Frontal cortex (tissue), 4 donors: ENCODE measurements at places on chromosomes 1 and 21.

- no peak for DNase-seq
Observed at GRCh38 chr1:42914092-42914627, 44.5 kb downstream of the SLC2A1 start.

DNA sequence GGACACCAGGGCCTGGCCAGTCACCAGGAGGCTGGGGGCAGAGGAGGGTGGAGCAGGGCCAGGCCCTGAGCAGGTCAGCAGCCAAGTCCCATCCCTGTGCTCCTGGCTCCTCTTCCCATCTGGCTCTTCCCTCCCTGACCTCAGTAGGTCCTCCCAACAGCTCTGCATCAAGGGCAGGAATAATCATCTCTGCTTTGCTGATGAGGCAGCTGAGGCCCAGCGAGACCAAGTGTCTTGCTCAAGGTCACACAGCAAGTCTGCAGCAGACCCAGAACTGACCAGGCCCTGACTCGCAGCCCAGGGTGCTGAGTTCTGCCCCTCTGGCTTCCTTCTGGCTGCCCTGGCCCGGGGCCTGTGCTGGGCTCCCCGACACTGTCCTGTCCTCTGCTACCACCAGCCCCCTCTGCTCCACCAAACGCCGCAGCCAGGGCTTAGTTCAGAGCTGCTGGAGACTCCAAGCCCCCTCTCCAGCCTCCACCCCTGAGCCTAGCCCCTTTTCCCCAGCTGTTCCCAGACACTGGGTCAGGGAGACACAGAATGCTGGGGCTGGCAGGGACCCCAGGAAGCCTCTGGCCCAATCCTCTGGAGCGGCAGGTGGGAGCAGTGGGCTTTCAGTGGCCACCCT, 224.9 kb downstream of the PTPRU start:
- no peak for DNase-seq

DNA sequence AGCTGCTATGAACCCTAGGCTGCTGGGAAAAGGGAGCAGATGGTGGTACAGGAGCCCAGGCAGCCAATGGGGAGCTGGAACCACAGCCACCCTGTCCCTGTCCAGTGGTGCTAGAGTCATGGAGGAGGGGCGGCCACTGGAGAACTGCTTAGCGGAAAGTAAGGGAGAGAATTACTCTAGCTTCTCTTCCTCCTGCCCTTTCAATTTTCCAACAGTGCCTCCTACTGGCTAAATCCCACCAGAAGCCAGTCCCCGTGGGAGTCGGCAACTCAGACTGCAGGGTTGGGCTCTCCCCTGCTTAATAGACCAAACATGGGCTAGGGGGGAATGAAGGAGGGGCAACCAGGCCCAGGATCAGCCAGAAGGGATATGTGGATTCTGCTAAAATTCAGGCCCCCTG, 154.5 kb downstream of the ACTL8 start:
- no peak for DNase-seq

DNA sequence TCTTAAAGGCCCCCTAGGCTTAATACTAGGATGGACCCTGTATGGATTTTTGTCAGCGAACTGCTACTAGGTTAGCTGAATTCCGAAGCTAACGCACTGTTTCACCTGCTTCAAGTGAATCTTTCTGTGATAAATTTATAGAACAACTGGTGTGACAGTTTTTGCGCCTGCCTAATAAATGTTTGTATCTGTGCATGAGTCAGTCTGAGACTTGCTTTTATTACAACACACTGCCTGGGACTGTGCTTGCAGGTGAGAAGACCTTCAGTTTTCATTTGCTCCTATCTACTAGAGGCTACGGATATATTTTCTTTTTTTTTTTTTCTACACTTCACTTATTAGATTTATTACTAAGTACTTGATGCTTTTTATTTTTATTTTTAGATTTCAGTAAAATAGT, 420.9 kb downstream of the SMYD3 start:
- DNase-seq, result no peak

DNA sequence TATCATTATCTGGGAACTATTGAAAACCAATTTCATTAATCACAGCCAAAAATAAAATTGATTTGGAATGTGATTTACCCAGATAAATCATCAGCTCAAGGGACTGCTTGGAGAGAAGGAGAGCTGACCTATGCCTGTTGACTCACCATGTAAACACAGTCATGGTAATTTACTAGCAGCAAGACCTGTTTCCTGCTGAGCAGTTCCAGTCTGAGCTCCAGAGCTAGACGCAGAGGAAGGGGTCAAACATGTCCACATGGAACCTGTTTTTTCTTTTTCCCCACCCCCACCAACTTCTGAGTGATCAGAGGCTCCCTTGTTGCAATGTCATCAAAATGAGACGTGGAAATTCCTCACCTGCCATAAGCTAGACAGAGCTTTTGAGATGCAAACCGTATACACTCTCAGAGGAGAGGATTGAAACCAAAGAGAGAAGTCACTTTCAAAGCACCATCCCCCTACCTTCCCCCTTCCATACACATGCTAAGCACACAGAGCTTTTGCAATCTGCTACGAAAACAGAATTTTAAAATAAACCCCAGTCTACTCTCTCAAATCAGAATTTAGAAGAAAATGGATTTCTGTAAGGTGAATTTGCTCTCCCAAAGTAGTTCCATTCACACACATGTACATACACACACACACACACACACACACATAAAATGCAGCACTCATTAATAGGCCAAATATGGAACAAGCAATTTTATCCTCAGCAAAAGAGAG, 55.9 kb upstream of the PTGFRN start:
- DNase-seq, result no peak

DNA sequence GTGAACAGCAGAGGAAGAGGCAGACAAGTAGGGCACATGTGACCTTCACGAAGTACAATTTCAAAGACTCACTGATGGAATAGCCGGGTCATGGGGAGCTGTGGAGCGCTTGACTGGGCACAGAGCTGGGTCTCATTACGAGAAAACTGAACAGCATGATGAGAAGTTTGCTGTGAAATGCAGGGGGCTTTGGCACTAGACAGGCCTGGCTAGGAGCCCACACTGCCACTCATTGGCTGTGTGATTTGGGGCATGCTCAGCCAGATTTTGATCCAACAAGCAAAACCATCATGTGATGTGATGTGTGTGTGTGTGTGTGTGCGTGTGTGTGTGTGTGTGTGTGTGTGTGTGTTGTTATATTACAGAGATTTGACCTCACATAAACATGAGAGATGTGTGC, 4.9 kb upstream of the IFNGR2 start:
- DNase-seq, result no peak

DNA sequence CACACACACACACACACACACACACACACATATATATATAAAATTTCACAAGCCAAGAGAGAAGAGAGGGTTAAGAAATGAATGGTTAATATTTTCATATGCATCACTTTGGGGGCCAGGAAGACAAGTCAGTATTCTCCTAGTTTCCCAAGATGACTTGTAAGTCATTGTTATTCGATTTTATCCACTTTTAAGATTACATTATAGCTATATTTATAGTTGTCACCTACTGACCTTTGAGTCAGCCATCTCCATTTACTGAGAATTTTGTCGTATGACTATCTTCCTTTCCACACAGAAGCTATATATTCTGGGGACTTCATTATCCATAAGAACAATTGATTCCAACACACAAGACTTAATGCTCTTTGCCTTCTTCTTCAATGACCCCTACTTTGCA, 8.9 kb downstream of the LYST start:
- no peak for DNase-seq

DNA sequence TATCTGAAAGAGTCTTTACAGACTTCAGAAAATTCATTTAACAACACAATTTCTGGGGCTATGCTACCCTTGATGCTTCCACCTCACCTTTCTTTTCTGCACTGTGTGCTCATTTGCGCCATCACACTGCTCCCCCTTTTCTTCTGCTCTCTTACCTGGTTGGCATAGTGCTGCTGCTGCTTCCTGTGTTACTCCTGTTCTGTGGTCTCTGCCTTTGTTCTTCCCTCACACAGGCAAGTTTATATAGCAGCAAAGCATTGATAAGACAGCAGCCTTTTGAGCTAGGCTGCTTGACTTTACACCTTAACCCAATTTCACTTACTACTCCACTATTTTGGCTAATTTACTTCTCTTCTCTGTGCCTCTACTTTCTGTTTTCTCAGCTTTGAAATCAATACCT, 18.3 kb downstream of the SGIP1 start:
- DNase-seq, result no peak

DNA sequence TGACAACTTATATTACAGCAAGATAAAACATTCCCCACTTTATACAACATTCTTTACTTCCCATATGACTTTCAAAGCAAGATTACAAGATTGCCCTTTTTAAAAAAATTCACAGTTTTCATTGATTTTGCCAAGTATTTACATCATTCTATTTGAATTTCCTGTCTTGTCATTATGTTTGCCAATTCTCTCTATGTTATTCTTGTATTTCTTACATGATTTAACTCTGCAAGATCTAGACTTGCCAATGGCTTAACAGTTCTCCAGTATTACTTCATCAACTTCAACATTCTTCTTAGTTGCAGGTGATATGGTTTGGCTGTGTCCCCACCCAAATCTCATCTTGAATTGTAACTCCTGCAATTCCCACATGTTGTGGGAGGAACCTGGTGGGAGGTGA, 31.6 kb downstream of the FMO4 start:
- DNase-seq, result no peak

GRCh38 chr1:168887381-168887780, 158.4 kb upstream of the DPT start:
- DNase-seq, result no peak

DNA sequence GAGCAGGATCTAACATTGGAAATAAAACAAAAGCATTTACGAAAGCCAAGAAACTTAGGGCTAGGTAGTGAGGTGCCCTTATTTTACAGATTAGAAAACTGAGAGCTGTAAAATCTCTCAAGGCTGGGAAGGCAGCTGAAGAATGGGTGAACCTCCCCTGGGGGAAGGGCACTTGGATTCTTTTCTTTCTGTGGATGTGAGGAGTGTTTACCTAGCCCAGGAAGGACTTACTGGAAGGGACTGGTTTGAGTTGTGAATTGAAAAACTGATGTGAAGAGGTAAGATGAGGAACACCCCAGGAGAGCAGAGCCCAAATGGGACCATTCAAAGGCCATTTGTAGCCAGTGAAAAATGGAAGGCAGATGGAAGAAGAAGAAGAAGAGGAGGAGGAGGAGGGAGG, 74.7 kb upstream of the NGF start:
- no peak for DNase-seq

DNA sequence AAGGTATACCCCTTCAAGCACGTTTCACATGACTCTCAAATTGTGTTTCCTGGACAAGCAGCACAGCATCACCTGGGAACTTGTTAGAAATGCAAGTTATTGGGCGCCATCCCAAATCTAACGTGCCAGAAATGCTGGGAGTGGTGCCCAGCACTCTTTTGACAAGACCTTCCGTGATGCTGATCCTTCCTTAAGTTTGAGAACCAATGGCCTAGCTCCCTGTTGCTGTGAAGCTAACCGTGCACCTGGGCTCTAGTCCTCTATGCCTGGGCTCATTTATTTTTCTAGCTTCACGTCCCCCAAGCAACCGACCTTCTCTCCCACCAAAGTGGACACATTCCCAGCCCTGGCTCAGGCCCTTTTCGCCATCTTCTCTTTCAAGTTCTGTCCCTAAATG, 4.3 kb downstream of the BEST4 start:
- no peak for DNase-seq

GRCh38 chr1:242147096-242147976, 148.4 kb upstream of the MAP1LC3C start:
- no peak for DNase-seq

GRCh38 chr1:166813508-166814223, 25.6 kb upstream of the POGK start:
- no peak for DNase-seq

GRCh38 chr1:37152491-37152890, 118.2 kb upstream of the GRIK3 start:
- no peak for DNase-seq

GRCh38 chr1:83509301-83509781, 489.6 kb downstream of the TTLL7 start:
- no peak for DNase-seq

DNA sequence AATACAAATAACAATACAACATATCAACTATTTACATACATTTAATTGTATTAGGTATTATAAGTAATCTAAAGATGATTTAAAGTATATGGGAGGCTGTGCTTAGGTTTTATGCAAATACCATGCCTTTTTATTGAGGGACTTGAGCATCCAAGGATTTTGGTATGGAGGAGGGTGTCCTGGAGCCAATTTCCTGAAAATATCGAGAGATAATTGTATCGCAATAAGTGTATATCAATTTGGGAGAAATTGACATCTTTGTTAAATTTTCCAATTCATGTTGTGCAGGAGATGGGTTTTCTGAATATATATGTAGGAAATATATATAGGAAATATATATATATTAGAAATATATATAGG, 63.5 kb downstream of the ATP1A1 start:
- DNase-seq, result no peak

DNA sequence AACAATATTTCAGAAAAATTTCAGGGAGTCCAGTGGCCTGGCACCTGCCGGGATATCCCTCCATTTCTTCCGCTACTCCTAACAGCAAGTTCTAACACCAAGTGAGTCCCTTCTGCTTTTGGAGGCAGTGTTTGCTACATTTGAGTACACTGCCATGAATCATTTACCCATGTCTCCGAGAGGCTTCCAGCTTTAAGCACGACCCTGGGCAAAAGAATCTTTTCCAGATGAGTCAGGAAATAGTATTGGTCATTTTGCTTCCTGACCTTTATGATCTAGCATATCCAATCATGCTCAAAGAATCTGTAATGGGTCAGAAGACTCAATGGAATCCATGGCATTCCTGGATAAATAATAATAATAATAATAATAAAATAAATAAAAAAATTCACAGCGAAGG, 60.7 kb upstream of the FMN2 start:
- DNase-seq, result no peak

DNA sequence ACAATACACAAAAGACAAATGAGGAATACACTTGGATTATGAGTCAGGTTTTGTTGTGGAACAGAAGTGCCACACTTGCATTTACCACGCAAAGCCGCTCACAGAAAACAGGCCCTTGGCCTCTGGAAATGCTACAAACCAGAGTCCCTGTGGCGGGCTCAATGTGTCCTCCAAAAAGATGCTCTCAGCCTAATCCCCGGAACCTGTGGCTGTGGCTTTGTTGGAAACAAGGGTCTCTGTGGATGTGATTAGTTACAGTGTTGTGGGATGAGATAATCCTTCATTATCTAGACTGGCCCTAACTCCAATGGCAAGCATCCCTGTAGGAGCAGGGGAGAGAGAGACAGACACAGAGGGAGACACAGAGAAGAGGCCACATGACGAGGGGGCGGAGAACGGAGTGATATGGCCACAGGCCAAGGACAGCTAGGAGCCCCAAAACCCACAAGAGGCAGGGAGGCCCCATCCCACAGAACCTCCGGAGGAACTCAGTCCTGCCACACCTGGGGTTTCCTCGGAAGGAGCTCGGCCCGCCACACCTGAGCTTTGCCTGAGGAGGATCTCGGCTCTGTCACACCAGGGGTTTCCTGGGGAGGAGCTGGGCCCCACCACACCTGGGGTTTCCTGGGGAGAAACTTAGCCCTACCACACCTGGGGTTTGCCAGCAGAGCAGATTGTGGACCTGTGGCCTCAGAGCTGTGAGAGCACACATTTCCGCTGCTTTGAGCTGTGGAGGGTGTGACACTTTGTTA, 55.4 kb downstream of the NPHP4 start:
- no peak for DNase-seq

- no peak for DNase-seq
Observed at GRCh38 chr1:246373828-246374569, 133.1 kb downstream of the SMYD3 start.
